Occipital lobe (tissue), 3 donors: ENCODE measurements at places on chromosomes 3 and 15. TPM values are rescaled to one million over a fixed set of nuclear protein-coding genes. Genes with fewer than 3 reads are reported as not detected.

XYLB gene
- total RNA-seq = 7.3 TPM

DNA sequence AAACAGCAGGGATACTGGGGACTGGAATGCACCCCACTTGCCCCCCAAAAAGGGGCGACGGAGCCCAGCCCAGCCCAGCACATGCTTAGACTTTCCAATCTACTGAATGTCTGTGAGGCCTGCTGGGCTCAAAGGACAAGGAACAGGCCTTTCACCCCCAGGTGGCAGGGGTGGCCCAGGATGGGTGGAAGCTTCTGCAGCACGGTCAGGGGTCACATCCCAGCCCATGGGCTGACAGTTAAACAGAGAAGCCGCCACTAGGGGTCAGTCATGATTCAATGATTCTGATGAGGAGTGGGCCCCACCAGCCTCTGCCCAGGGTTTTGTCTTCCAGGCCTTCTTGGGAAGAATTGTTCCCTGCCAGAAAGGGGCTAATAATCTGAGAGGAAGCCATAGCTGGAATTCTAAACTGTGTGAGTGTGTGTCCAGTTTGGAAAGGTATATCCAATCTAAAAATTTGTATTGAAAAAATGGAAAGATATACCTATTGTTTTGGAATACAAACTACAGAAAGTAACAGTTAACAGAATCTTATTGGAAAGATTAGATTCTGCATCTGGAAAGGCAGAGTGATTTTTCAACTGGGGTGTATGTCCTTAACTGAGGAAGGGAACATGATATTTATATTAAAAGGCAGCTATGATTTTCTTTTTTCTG, 2.2 kb downstream of the CHRNB4 start:
- no peak for DNase-seq

- no peak for DNase-seq
These were observed 39.0 kb downstream of the MYH15 start for GRCh38 chr3:108471426-108471825.

ZNF774 gene
- total RNA-seq = 6.1 TPM

DNA sequence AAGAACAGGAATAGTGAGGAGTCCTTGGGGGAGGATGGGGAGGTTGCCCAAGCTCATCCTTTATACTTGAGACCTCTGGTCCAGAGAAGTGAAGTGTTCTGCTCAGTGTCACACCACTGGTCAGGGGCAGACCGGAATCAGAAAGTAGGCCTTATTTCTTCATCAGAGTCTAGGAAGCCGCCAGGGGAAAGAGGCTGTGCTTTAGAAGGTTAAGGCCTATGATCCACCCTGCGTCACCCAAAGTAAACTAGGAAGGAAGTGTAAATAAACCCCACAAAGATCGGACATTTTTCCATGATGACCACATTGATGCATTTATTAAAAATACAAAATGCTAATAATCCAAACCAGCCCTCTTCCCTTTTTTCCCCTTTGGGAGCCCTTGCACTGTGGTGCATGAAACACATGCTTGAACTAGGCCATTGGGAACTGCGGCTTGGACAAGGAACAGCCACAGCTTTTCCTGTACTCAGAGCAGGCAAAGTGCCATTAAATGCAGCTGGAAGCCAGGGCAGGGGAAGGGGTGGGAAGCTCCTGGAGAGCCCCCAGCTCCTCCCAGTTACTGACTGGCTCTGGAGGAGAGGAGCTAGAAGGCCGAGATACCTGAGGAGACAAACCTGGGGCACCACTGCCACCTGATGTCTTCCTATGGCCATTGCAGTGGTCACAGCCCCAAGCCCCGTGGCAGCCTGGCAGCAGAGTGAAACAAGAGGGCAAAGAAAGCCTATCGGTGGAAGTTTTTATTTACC, 37.0 kb downstream of the CDC25A start:
- DNase-seq = peak; percentile 40

DNA sequence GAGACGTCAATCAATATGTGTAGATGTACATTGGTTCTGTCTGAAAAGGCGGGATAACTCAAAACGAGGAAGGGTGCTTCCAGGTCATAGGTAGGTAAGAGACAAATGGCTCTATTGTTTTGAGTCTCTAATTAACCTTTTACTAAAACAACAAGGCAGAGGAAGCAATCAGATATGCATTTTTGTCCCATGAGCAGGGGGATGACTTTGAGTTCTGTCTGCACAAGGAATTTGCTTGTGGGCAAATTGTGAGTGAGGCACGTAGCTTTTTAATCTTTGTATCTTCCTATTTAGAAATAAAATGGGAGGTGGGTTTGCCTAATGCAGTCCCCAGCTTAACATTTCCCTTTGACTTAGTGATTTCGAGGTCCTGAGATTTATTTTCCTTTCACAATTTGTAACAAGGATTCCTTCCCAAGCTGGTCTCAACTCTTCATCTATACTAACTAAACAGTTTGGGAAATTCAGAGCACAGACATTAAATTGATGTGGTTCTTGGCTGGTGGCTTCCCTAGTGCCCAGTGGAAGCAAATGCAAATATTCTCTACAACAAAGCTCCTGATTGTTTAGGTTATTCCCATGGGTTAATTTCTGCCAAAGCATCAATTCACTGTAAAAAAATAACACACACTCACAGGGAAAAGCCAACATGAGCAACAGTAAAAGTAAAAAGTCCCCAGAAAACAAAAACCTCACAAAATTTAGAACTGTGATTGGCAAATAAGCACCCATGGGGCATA, 738.8 kb upstream of the SGO1 start:
- DNase-seq = no peak

- DNase-seq = peak; percentile 16
These were observed 5.6 kb downstream of the RBP1 start for GRCh38 chr3:139533781-139534454.

GRCh38 chr3:196344663-196345062, 6.5 kb upstream of the TM4SF19 start:
- no peak for DNase-seq

GRCh38 chr3:195879416-195880036, 28.8 kb downstream of the TNK2 start:
- no peak for DNase-seq

GRCh38 chr15:46901001-46901400, 816.3 kb upstream of the SEMA6D start:
- DNase-seq = no peak
